ENCODE measurements at places on chromosomes 4 and X.

- peak overlapping the region; percentile 97 for H3K27ac ChIP-seq
- peaks cover 92% of the 10 kb centered on the region for H3K4me1 ChIP-seq
- peaks cover 63% of the 10 kb centered on the region for H3K27me3 ChIP-seq
- DNase-seq: no peak
- peak overlapping the region; percentile 64 for H3K4me3 ChIP-seq
Observed at GRCh38 chrX:13085526-13085925, 41.1 kb upstream of the FAM9C start.

DNA sequence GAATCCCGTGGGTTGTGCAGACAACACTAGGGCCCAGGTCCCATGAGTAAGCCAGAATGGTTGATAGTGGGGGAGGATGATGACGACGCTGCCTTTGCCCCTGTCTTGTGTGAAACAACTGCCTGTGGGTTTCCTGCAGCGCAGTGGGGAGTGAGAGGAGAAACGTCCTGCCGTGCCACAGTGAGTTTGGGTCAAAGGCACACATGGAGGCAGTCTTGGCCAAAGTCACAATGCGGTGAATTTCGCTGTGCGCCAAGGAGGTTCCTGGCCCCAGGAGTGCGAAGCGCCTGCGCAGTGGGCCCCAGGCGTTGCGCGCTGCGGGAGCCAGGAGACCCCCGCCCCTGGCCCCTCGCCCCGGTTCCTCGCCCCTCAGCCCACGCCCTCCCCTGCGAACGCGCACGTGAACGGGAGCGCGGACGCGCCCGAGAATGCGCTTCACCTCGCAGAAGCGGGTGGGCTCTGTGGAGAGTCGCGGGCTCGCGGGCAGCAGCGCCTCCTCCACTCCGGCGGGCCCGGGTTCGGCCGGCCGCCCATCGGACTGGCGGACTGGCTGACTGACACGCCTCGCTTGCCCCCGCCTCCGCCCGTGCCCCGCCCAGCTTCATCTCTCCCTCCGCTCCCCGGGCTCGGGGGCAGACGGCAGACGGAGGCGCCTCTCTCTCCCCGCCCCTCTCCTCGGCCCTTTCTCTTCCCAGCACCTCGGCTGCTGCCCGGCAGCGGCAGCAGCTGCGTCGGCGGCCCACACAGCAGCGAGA is at the start of gene NUDT10:
NUDT10 (plus strand) TSS at position 635 of the 755 bp plus-strand sequence. CDS start 144 bp downstream, outside the sequence.
- peaks cover 12% of the 10 kb centered on the region for H3K4me1 ChIP-seq
- peak; percentile 65 for DNase-seq
- H3K4me3 ChIP-seq: peak within 1 kb of the TSS; percentile 84
- peak within 1 kb of the TSS; percentile 67 for H3K27ac ChIP-seq

- no peak overlapping the region for H3K27ac ChIP-seq
- no peaks in the 10 kb centered on the region for H3K36me3 ChIP-seq
- no peak overlapping the region for H3K4me3 ChIP-seq
- no peaks in the 10 kb centered on the region for H3K4me1 ChIP-seq
Observed at GRCh38 chrX:125765347-125765746, 400.7 kb downstream of the DCAF12L2 start.

DNA sequence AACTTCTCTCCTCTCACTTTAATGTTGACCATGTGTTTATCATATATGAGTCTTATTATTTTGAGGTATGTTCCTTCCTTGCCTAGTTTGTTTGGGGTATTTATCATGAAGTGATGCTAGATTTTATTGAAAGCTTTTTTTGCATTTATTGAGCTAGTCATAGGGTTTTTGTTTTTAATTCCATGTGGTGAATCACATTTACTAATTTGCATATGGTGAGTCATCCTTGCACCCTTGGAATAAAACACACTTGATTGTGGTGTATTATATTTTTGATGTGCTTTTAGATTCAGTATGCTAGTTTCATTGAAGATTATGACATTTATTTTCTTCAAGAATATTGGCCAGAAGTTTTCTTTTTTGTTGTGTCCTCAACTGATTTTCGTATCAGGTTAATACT is 464.6 kb downstream of the PCDH18 start:
- DNase-seq: no peak
- H3K27me3 ChIP-seq: no peaks in the 10 kb centered on the region
- no peak overlapping the region for H3K4me3 ChIP-seq
- H3K4me1 ChIP-seq: no peaks in the 10 kb centered on the region
- no peak overlapping the region for H3K27ac ChIP-seq
- H3K36me3 ChIP-seq: no peaks in the 10 kb centered on the region

DNA sequence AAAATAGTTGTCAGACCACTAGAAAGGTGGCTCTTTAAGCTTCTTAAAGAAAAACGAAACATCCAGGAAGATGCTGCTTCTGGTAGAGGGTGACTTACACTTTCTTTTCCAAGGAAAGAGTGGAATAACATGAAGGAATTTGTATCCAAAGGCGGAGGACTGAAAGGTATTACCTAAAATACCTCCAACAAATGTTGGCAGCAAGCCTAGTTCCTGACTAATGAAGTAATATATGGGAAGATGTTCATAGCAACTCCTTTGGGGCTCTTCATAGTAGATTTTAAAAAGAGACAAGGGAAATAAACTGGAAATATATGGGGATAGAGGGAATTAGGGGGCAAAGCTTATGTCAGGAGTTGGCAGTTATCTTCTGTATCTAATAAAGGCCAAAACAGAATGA is 116.2 kb downstream of the AASDH start:
- no peak overlapping the region for H3K4me3 ChIP-seq
- peaks cover 12% of the 10 kb centered on the region for H3K4me1 ChIP-seq
- no peaks in the 10 kb centered on the region for H3K36me3 ChIP-seq

DNA sequence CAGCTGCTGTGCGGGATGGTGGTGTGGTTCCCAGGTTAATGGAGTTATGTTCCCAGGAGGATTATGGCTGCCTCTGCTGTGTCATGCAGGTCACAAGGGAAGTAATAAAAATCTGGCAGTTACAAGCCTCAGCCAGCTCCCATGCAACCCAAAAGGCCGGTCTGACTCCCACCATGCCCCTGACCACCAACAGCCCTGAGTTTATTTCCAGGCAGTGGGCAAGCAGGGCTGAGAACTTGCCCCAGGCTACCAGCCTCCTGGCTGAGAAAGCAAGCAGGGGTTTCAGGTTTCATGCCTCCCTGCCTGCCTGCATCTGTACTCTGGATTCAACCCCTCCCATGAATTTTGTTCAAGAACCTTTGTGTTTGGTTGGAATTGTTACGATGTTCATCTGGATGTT is 732.7 kb upstream of the POU3F4 start:
- no peak overlapping the region for H3K27ac ChIP-seq
- H3K36me3 ChIP-seq: no peaks in the 10 kb centered on the region
- no peaks in the 10 kb centered on the region for H3K4me1 ChIP-seq
- no peak for DNase-seq

GRCh38 chr4:141241986-141242385 is 21.3 kb downstream of the ZNF330 start:
- no peak for DNase-seq
- no peak overlapping the region for H3K27ac ChIP-seq
- H3K27me3 ChIP-seq: no peaks in the 10 kb centered on the region
- no peaks in the 10 kb centered on the region for H3K36me3 ChIP-seq
- H3K4me3 ChIP-seq: no peak overlapping the region

DNA sequence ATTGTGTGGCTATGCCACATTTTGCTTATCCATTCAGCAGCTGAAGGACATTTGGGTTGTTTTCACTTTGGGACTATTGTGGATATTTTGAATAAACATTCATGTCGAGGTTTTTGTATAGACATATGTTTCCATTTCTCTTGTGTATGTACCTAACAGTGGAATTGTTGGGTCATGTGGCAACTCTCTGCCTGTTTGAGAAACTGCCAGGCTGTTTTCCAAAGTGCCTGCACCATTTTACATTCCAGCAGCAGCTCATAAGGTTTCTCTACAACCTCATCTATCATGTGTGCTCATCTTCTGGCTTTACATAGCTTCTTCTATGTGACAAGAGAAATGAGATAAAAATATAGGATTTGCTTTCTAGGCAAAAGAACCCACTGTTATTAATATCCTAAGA is 29.5 kb upstream of the TSPAN5 start:
- DNase-seq: no peak
- no peaks in the 10 kb centered on the region for H3K27me3 ChIP-seq
- H3K36me3 ChIP-seq: no peaks in the 10 kb centered on the region
- H3K27ac ChIP-seq: peak overlapping the region; percentile 84
- H3K4me3 ChIP-seq: no peak overlapping the region

DNA sequence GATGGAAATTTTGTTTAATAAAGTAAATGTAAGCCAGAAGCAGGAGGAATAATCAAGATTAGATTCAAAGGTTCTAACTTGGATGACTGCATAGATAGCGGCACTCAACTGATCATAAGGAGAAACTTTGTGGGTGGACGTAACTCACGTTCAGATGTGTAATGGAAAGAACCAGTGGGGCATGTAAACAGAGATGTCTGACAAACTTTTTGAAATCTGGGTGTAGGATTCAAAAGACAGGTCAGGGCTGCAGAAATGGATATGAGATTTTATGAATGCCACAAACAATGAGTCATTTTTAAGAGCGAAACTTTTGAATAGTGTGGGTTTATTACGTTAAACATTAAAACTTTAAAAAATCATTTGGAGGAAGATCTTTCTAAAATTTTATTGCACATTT is 375.6 kb downstream of the GBA3 start:
- H3K4me1 ChIP-seq: no peaks in the 10 kb centered on the region
- no peak for DNase-seq
- no peaks in the 10 kb centered on the region for H3K27me3 ChIP-seq
- H3K27ac ChIP-seq: no peak overlapping the region

GRCh38 chr4:152534541-152535359 is 1.1 kb downstream of the FBXW7 start:
- peak; percentile 62 for DNase-seq
- H3K27me3 ChIP-seq: no peaks in the 10 kb centered on the region
- H3K27ac ChIP-seq: peak overlapping the region; percentile 92
- H3K4me1 ChIP-seq: peaks cover 59% of the 10 kb centered on the region

DNA sequence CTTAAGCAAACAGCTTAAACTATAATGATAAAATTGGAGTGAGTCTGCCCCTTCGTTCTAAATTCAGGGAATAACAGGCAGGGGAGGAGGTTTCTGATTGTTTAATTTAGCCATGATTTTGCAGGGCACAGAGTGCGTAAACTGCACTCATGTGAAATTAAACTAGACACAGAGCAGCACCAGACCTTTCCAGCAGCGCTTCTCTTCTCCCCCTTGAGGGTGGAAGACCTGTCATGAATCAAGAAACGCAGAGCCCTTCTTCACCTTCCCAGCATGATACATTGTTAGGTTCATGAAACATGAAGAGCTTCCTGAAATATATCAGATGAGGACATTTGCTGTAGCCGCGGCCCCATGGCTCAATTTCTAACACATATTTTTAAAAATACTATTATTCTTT is 63.1 kb downstream of the FAM114A1 start:
- no peak overlapping the region for H3K4me3 ChIP-seq
- DNase-seq: no peak
- no peak overlapping the region for H3K27ac ChIP-seq
- no peaks in the 10 kb centered on the region for H3K27me3 ChIP-seq
- H3K4me1 ChIP-seq: peaks cover 9% of the 10 kb centered on the region

DNA sequence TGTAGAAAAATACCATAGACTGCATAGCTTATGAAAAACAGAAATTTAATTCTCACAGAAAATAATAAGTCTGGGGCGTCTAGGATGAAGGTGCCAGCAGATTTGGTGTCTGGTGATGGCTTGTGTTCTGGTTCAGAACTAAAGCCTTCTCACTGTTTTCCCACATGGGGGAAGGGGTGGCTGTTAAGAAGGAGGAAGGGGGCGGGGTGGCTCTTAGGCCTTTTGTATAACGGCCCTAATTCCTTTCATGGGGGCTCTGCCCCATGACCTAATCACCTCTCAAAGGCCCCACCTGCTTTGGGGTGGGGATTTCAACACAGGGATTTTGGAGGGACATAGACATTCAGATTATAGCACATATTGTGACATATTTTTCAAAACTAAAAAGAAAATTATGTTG is 173.2 kb upstream of the TECRL start:
- H3K36me3 ChIP-seq: no peaks in the 10 kb centered on the region
- no peaks in the 10 kb centered on the region for H3K27me3 ChIP-seq
- DNase-seq: no peak
- H3K4me1 ChIP-seq: no peaks in the 10 kb centered on the region
- no peak overlapping the region for H3K27ac ChIP-seq

DNA sequence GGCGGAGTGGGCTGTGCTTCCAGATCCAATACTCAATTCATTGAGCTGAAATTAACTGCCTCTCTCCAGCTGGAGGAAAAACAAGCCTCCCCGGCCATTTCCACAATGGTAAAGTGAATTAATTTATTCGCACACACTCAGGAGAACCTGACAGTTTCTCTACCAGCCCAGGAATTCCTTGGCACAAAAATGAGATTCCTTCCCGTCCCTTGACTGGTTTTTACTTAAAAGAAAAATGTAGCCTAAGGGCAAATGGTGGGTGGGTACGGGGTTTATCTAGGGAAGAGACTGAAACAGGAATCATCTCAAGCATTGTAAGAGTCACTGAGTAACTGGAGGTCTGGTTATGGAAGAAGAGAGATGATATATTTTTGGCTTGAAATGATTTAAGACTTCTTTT is 102.7 kb downstream of the VCX3A start:
- no peak overlapping the region for H3K27ac ChIP-seq
- H3K27me3 ChIP-seq: no peaks in the 10 kb centered on the region
- no peaks in the 10 kb centered on the region for H3K4me1 ChIP-seq
- no peak for DNase-seq

All from activated T-cell treated with anti-CD3 and anti-CD28 coated beads, Interleukin-2, amount 50 U/mL, for 24 hours (primary cell).